Esophagus muscularis mucosa (tissue), 4 donors: ENCODE measurements at places on chromosomes 2 and 18. TPM values are rescaled to one million over a fixed set of nuclear protein-coding genes. Genes with fewer than 3 reads are reported as not detected.

AQP12A gene
- not detected for total RNA-seq

GRCh38 chr2:496729-497128, 180.5 kb downstream of the TMEM18 start:
- no peak overlapping the region for H3K4me3 ChIP-seq
- H3K27me3 ChIP-seq: peaks cover 56% of the 10 kb centered on the region
- H3K4me1 ChIP-seq: no peaks in the 10 kb centered on the region
- no peak for DNase-seq

DSG2 gene
- 2.2 TPM for total RNA-seq

DNA sequence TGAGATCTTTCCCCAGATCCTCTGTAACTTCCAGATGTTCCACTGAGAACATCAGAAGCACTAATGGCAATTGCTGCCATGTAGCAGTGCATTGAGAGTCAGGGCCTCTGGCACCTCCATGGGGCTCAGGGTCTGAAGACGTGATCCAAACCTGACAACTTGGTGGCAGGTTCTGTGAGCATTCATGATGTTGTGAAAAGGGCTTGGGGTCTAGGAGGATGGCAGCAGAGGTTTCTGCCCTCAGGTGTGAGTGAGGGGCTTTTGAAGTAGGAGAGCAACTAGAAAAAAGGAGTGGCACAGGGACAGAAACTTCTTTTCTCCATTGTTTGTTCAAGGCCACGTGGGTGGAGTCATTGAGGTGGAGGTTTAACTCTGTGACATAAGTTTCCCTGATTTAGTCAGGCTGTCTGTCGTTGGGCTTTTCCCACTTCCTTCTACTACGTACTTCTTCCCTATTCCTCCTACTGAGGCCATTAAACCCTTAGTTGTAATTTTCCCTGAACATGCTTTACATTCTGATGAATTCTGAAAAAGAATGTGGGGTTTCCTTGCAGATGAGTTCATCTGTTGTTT, 13.1 kb downstream of the CFLAR start:
- DNase-seq: no peak
- H3K36me3 ChIP-seq: peaks cover 18% of the 10 kb centered on the region
- no peaks in the 10 kb centered on the region for H3K27me3 ChIP-seq
- H3K4me3 ChIP-seq: no peak overlapping the region
- H3K27ac ChIP-seq: peak overlapping the region; percentile 97

DNA sequence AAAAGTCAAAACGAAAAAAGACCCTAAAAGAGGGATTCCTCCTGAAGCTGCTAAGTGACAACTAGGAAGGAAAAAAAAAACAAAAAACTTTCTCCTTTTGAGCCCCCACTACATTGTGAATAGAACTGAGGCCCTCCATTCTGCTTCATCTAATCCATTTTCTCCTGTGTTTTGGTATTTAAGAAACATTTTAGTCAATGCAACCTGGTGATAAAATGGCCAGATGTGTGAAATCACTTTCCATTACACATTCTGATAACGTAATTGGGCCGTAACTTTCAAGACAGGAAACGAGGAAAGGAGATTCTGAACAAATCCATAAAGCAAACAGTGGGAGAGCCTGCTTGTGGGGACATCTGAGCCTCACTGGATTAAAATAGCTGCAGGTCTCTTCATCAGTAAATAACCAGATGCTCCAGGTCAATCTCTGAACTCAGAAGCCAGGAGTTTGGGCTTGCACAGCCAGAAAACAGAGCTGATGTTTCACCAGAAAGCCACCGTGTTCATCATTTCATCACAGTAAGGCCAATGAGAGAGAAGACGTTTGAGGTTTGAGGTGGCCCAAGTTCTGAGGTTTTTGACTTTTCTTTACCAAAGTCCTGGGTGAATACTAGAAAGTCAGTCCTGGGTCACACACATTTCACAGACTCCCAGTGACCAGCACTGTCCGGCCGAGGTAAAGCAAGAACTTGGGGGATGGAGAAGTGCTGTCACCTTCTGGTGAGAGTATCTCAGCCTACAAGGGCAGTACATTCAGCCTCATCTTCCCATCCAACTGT, 47.8 kb downstream of the TGFA start:
- no peaks in the 10 kb centered on the region for H3K27me3 ChIP-seq
- no peak overlapping the region for H3K27ac ChIP-seq
- H3K4me3 ChIP-seq: no peak overlapping the region
- H3K4me1 ChIP-seq: no peaks in the 10 kb centered on the region
- no peaks in the 10 kb centered on the region for H3K36me3 ChIP-seq

DNA sequence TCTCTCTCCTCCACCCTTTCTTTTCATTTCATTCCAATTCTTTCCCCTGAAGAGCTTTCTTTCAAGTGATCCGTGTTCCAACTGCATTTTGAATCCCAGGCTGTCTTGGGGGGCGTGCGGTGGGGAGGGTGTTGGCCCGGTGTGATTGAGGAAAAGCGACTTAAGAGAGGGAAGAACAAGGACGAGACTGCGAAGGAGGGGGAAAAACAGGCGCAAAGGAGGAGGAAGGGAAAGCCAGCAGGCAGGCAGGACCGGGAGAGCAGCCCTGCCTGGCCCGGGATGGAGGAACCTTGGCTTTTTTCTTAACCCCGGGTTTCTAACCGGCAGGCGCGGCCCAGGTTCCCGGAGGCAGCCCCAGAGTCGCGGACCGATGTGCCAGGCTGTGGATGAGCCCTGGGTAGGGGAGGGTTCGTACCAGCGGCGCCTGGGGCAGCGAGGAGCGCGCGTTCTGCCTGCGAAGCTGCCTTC, 1.3 kb downstream of the ADCYAP1 start:
- no peak overlapping the region for H3K4me3 ChIP-seq
- H3K36me3 ChIP-seq: no peaks in the 10 kb centered on the region
- no peaks in the 10 kb centered on the region for H3K27me3 ChIP-seq
- H3K27ac ChIP-seq: no peak overlapping the region
- H3K4me1 ChIP-seq: peaks cover 37% of the 10 kb centered on the region

MYO3B gene
- total RNA-seq: not detected

GRCh38 chr18:61748004-61748403, 144.8 kb downstream of the RNF152 start:
- no peaks in the 10 kb centered on the region for H3K27me3 ChIP-seq
- no peak overlapping the region for H3K4me3 ChIP-seq
- H3K27ac ChIP-seq: no peak overlapping the region
- H3K36me3 ChIP-seq: no peaks in the 10 kb centered on the region
- H3K4me1 ChIP-seq: no peaks in the 10 kb centered on the region

CRYGC gene
- total RNA-seq: not detected

DNA sequence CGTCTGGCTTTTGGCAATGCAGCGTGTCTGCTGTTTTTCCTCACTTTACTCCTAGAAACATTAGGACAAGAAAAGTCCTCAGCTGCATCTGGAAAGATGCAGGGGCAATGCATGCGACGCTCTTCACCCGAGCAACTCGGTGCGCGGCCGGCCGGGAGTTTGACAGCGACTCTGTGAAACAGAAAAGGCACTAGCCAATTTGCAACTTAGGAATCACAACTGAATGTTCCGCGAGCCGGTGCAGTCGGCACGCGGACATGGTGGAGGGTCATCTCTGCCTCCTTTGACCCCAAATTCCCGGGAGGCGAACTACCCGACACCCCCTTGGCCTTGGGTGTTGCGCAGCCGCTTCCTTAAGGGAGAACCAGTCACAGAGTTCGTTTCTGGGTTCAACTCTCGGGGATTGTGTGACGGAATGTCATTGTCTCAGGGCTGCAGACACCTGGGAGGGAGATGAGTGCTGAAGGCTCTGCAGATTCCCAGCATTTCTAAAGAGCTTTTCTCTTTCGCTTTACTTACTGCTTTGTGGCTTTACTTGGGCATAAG, 9.8 kb downstream of the NR4A2 start:
- peaks cover 33% of the 10 kb centered on the region for H3K27me3 ChIP-seq
- no peak overlapping the region for H3K27ac ChIP-seq
- no peak for DNase-seq
- H3K36me3 ChIP-seq: peaks cover 18% of the 10 kb centered on the region
- peaks cover 32% of the 10 kb centered on the region for H3K4me1 ChIP-seq
- H3K4me3 ChIP-seq: peak overlapping the region; percentile 51

GRCh38 chr2:191190435-191190834, 39.6 kb upstream of the STAT4 start:
- no peaks in the 10 kb centered on the region for H3K27me3 ChIP-seq
- peak; percentile 72 for DNase-seq
- no peaks in the 10 kb centered on the region for H3K4me1 ChIP-seq
- no peaks in the 10 kb centered on the region for H3K36me3 ChIP-seq
- H3K4me3 ChIP-seq: no peak overlapping the region
- no peak overlapping the region for H3K27ac ChIP-seq

RUFY4 gene
- not detected for total RNA-seq
